Stimulated activated CD8-positive, alpha-beta memory T cell treated with anti-CD3 and anti-CD28 coated beads, Interleukin-4, amount 100 ng/mL, for 1 hour (primary cell): ENCODE measurements at places on chromosomes 4 and X.
A peak's percentile ranks its signal among the peaks of the same experiment; 100 is the strongest.

DNA sequence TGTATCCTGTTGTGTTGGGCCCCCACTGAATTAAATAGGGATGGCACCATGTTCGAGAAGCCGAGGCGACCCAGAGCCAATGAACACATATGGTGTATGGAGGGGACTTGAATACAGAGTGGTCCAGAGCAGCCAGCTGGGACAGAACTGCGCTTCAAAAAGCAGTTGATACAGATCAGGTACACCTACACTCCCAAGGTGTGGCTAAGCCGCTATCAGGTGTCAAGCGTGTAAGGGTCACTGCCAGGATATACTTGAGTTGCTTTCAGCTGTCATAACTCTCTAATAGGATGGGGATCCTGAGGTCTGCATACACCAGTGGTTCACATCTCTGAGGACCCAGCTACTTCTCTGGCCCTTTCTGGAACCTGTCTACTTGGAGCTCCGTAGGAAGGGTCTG, 3.2 kb upstream of the WDR1 start:
- DNase-seq, result no peak

GRCh38 chr4:173272314-173272713, 61.8 kb downstream of the HMGB2 start:
- no peak for DNase-seq

- DNase-seq, result no peak
These were observed 304.8 kb downstream of the QDPR start for GRCh38 chr4:17206829-17207801.

GRCh38 chrX:18252644-18253359, 32.1 kb upstream of the BEND2 start:
- no peak for DNase-seq

- no peak for DNase-seq
These were observed 98.0 kb downstream of the CLCN4 start for GRCh38 chrX:10254739-10255138.

DNA sequence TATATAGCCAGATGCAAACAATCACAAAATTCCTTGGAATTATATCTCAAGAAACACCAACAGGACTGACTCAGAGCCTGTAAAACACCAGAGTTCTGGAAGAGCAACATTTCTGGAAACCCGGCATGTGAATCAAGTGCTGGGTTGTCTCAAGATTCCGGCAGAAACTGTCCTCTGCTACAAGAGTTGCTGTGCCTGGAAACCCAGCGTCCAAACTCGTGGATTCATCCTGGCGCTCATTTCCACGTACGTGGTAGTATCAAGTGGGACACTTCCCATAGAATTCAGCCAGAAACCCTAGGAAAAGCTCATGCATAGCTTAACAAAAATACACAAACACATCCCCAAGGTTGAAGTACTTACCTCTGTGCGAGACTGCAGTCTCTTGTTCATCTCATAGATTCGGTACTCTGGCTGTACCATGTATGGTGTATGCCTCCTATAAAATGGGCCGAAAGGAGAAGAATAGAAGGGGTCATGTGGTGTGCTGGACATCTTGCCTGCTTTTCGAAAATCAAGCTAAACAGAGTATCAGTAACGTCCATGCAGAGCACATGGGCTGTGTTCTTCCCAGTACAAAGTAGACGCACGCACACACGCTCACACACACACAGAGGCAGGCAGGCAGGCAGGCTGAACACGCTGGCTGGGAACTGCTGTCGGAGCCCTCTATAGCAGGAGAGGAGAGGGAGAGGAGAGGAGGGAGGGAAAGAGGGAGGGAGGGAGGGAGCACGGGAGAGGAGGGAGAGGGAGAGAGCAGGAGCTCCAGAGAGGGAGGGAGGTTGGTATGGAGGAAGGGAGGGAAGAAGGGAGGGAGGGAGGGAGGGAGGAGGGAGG, at the start of gene LDB2:
TSS of gene LDB2 (minus strand) at position 655 of the 837 bp plus-strand sequence.
- DNase-seq, result no peak

GRCh38 chrX:11349661-11350337, 56.6 kb downstream of the AMELX start:
- no peak for DNase-seq

DNA sequence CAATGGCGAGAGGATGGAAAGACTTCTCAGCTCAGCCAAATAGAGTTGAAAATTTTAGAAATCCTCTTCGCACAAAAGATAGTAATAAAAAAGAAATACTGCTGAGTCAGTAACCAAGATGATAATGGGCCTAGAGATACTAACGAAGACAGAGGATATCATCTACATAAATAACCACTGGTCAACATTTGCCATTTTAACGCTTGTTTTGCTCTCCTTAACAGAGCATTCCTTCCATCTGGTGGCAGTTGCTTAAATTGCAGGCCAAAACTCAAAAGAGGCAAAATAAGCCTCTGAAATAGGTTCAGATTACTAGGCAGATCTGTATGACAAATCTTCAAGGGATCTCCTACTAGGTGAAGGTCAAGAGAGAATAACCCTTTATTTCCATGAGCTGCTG, 51.7 kb upstream of the MCF2 start:
- no peak for DNase-seq

DNA sequence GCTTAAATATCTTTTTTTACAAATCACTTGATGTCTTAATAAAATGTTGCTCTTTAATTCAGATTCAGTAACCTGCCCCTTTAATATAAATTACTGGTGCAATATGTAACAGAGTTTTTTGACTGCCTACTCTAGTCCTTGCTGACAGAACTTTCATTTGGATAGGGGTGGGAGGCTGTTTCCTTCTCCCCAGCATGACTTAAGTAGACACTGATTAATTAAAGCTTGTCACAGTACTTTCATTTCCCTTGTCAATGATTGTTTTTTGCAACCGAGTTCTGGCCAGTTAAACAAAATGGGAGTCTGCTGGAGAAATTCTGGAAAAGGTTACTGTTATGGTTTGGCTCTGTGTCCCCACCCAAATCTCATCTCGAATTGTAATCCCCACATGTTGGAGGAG, 37.3 kb upstream of the BBS12 start:
- DNase-seq, result no peak

GRCh38 chr4:109588176-109588575, 28.1 kb downstream of the MCUB start:
- DNase-seq, result no peak

GRCh38 chr4:6446538-6447451, 25.6 kb downstream of the PPP2R2C start:
- no peak for DNase-seq

DNA sequence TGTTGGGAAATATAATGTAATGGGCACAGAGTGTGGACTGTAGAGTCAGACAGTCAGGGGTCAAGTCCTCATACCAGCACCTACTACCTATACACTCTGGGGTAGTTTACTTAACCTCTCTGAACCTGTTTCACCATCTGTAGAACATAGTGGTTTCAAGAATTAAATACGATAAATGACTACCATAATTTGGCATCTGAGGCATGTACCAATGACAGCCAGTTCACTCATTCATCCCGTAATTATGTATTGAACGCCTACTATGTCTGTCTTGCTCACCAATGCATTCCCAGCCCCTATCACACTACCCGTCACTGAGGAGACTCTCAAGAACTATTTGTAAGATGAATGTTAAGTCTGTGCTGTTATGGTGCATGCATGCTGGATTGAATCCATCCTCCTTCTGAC, 2.0 kb upstream of the FGB start:
- DNase-seq, result no peak

- no peak for DNase-seq
These were observed 3.3 kb downstream of the TRIM2 start for GRCh38 chr4:153207567-153207966.

- DNase-seq, result no peak
These were observed 34.4 kb upstream of the CENPU start for GRCh38 chr4:184768296-184768695.

- no peak for DNase-seq
These were observed 224.3 kb downstream of the MGST2 start for GRCh38 chr4:139889901-139890300.

DNA sequence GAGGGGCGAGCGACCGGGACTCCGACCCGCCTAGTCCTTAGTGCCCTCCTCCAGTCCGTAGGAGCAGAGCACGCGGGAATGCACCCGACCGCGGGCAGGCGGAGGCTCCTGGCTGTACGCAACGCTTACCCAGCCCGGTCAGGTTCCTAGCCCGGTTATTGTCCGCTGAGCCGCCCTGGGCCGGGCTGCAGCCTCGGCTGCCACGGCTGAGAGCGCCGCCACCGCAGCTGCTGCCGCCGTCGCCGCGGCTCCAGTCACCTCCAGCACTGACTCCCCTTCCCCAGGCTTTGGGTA, at the start of gene AMER1:
TSS of gene AMER1 (minus strand) at position 268 of the 294 bp plus-strand sequence. CDS start 12,422 bp downstream, outside the sequence.
- no peak for DNase-seq

GRCh38 chr4:166335256-166335938, 462.4 kb downstream of the TLL1 start:
- DNase-seq, result no peak

GRCh38 chrX:103254921-103255493, at the start of gene TCEAL8:
TSS of gene TCEAL8 (minus strand) at chrX:103255155. CDS start at chrX:103253979, 1,176 bp downstream.
- DNase-seq, result peak; percentile 15

DNA sequence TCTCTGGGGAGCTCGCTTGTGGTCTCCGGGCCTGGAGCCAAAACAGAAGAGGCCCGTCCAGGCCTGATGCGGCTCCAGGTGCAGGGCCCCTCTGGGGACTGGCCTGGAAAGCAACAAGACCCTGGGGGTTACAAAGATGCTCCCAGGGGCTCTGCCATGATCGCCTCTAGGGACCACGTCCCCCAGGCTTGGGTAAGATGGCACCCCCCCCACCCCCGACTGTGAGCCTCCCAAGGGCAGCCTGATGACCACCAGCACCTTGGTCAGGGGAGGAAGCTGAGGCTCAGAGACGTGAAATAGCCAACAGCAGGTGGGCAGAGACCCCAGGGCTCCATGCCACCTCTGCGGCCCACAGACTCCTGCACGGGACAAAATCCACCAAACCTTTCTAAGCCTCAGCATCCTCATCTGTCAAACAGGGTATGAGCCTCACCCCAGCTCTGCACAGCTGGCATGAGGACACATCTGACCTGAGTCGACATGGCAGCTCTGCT, 25.4 kb downstream of the C4orf50 start:
- no peak for DNase-seq

GRCh38 chr4:7564242-7564641, 129.5 kb upstream of the PSAPL1 start:
- no peak for DNase-seq

DNA sequence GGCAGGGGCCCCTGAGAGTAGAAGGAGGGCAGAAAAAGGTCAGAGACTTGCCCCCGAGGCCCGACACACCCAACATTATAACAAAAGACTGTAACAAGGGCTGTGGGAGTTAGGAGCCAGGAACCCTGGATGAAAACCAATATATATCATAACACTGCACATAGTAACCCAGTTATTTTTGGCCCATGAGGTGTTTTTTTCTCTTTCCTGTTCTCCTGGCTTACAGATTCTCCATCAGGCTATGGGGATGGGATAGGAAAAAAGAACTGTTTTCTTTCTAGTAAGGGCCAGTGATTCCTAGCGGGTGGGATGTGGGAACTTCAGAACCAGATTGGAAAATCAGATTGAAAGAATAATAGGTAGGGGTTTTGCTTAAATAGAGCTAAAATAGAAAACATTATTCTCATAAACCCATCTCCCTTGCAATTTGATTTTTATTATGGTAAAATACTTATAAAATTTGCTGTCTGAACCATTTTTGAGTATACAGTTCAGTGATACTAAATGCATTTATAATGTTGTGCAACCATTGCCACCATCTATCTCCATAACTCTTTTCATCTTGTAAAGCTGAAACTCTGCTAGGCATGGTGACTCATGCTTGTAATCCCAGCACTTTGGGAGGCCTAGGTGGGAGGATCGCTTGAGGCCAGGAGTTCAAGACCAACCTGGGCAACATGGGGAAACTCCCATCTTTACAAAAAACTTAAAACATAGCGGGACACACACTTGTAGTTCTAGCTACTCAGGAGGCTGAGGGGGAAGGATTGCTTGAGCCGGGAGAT, 33.5 kb downstream of the SNX25 start:
- no peak for DNase-seq

DNA sequence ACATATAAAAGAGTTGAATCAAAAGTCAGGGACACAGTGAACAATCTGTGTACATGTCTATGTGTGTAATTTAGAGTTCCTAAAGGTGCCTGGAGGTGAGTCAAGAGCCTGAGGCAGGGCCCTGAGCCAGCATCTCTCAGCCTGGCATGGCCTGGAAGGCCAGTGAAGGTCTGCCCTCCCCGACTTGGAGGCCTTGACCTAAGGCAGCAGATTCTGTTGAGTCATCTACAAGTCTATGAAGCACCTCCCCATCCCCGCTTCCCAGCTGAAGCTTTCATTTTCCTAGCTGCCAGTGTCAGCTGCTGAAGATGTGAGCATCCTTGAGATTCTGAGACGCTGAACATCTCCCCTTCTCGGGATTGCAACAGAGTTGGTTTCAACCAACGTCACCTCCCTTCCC, 583.9 kb downstream of the BCOR start:
- no peak for DNase-seq

GRCh38 chr4:5143940-5144339, 92.7 kb downstream of the STK32B start:
- DNase-seq, result no peak

- no peak for DNase-seq
These were observed 444.9 kb downstream of the RAPGEF2 start for GRCh38 chr4:159547645-159548308.

DNA sequence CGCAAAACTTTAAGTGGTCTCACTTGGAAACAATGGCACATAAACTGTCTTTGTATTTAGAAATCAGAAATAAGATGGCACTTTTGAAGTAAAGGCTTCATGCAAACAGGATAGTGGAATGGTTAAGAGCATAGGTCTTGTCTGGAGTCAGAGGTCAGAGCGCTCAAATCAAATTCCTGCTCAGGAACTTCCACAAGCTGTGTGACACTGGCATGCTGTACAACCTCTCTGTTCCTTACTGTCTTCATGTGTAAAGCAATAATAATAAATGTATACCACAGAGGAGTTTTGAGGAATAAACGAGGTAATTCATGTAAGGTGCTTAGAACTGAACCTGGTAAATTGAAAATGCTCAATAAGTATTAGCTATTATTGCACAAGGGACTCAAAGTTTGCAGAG, 43.4 kb upstream of the ACSL4 start:
- no peak for DNase-seq

DNA sequence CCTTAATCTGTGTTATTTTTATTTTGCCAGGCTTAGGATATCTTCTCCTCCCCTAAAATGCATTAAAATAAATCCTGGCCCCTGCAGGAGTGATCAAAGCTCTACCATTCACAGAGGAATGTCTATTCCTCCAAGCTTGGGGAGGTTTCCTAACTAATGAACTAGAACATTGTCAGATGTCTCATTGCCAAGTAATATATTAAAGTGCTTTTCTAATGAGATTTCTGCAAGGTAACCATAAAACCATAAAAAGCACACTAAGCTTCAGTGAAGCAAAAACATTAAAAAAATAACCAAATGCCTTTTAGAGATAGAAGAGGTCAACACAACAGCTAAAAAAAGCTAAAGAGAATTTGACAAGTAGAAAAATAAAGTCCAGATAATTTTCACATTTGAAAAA, 34.8 kb downstream of the IGFBP7 start:
- DNase-seq, result no peak

GRCh38 chr4:14396183-14396582, 606.1 kb upstream of the CPEB2 start:
- DNase-seq, result no peak

- DNase-seq, result no peak
These were observed 84.8 kb downstream of the TNIP2 start for GRCh38 chr4:2671267-2671895.
